ENCODE measurements at places on chromosomes 11 and 22. TPM values are rescaled to one million over a fixed set of nuclear protein-coding genes. Genes with fewer than 3 reads are reported as not detected.

DNA sequence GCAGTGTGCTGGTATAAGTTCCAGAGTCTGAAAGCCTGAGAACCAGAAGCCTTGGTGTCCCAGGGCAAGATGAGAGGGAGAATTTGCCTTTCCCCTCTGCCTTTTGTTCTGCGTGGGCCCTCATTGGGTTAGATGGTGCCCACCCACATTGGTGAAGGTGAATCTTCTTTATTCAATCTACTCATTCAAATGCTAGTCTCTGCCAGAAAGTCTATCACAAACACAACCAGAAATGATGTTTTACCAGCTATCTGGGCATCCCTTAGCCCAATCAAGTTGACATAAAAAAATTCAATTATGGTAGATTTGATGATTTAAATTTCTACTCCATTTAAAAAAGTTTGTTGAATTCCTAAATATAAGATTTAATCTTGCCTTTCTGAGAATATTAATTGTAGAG, 22.2 kb downstream of the CSTPP1 start:
- no peaks in the 10 kb centered on the region for H3K27me3 ChIP-seq
- no peak overlapping the region for H3K4me3 ChIP-seq
- no peaks in the 10 kb centered on the region for H3K4me1 ChIP-seq
- no peak for DNase-seq
- no peak overlapping the region for H3K27ac ChIP-seq

CHRNA10 gene
- total RNA-seq: 0.80 TPM

- DNase-seq: no peak
- no peaks in the 10 kb centered on the region for H3K36me3 ChIP-seq
- H3K4me1 ChIP-seq: no peaks in the 10 kb centered on the region
- H3K27me3 ChIP-seq: no peaks in the 10 kb centered on the region
- no peak overlapping the region for H3K4me3 ChIP-seq
- no peak overlapping the region for H3K27ac ChIP-seq
Observed at GRCh38 chr22:21904250-21904789, 36.9 kb upstream of the MAPK1 start.

TSPAN18 gene
- 44.1 TPM for total RNA-seq

- no peak overlapping the region for H3K27ac ChIP-seq
- H3K27me3 ChIP-seq: no peaks in the 10 kb centered on the region
- H3K36me3 ChIP-seq: no peaks in the 10 kb centered on the region
- no peak overlapping the region for H3K4me3 ChIP-seq
- no peaks in the 10 kb centered on the region for H3K4me1 ChIP-seq
Observed at GRCh38 chr11:1824221-1825038, 10.4 kb upstream of the SYT8 start.

CECR2 gene
- 1.7 TPM for total RNA-seq

DNA sequence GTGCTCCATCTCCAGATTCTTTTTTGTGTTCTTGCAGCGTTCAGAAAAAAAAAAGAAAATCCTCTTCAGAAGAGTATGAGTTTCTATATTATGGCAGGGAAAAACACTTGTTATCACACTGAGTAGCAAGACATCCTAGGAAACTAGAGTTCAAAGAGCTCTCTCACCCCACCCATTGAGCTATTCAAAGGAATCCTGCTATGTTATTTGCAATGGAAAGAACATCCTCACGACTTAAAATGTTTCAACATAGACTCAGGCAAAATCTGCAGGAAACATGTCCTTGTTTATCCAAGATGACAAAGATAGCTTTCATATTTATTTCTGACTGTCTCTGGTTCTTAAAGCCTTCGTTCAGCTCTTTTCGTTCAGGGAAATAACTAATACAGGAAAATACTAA, 331.6 kb upstream of the ANO5 start:
- no peak for DNase-seq
- H3K27ac ChIP-seq: no peak overlapping the region
- no peak overlapping the region for H3K4me3 ChIP-seq
- no peaks in the 10 kb centered on the region for H3K27me3 ChIP-seq
- H3K4me1 ChIP-seq: no peaks in the 10 kb centered on the region
- H3K36me3 ChIP-seq: no peaks in the 10 kb centered on the region

GRCh38 chr11:122697636-122698167, 42.2 kb downstream of the UBASH3B start:
- H3K4me1 ChIP-seq: no peaks in the 10 kb centered on the region
- DNase-seq: no peak
- no peak overlapping the region for H3K4me3 ChIP-seq

VPREB1 gene
- total RNA-seq: not detected

GRCh38 chr11:327581-327923, 6.9 kb upstream of the IFITM3 start:
- peak overlapping the region; percentile 44 for H3K27ac ChIP-seq
- H3K4me3 ChIP-seq: peak overlapping the region; percentile 41
- H3K36me3 ChIP-seq: no peaks in the 10 kb centered on the region

DNA sequence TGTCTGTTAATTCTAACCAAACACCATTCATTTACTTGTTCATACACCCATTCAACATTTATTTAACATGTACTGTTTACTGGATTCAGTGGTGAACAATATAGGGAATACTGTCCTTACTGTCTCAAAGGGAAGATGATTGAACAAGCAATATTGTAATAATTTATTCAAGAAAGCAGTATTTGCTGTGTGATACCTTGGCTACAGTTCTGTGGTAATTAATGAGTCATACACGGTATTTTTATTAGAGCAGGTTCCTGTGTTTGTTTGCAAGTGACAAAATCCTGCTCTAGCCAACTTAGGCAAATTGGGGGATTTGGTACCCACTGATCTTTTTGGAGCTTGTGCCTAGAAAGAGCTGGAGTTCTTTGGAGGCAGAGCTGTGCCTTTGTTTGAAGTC, 15.7 kb downstream of the PIH1D2 start:
- DNase-seq: no peak

VPS26B gene
- total RNA-seq: 43.9 TPM

CRYBA4 gene
- not detected for total RNA-seq

CLDN5 gene
- 13.9 TPM for total RNA-seq

OR5T3 gene
- not detected for total RNA-seq

DNA sequence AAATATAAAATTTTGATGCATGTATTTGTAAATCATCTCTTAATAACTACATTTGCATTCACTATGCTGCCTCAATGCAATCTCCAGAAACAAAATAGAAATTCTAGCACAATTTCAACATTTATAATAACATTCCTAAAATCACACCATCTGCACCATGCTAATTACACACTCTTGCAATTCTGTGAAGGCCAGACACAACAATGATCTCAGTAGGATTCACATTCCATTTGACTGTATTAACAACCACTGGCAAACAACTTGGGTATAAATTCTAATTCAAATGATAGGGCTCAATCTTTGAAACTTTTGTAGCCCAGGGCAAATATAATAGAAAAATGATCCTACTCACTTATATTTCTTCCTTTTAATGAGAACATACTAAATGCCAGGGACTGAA, 25.9 kb downstream of the RAB6A start:
- H3K27me3 ChIP-seq: no peaks in the 10 kb centered on the region
- no peak for DNase-seq

CRYBB2 gene
- total RNA-seq: 0.55 TPM

DNA sequence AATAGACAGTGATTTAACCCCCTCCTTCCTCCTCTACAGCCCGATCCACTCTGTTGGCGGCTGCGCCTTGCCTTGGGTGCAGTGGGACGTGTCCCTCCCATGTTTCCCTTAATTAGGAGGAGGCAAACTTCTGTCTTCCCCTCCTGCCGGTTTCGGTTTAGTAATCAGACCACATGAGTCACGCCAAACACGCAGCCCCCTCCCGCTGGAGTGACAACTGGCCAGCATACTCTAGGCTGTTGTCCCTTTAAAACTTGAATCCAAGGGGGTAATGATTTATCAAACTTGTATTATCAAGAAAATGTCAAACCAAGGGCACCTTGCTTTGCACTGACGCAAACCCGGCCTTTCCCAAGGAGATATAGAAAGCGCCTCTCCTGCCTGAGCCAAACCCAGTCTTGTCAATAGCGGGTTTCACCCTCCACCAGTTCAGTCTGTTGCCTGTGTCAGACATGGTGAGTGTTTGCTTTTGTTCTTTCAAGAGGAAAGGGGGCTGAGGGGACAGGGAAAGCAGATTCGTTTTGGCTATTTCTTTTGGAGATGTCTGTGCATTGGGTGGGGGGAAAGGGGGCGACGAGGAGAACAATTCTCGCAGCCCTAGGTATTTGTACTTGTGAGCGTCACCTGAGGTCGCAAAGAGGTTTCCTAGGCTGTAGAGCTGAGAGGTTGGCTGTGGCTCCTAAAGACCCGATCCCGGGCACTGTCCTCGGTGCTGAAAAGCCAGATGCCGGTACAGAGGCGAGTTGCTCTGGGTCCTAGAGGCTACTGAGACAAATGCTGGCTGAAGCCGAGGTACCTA, at the start of gene SLC6A5:
Gene SLC6A5, plus strand, starts transcription at position 388 of the 799 bp plus-strand sequence. Its CDS starts 65 bp downstream, at position 453.
- no peak within 1 kb of the TSS for H3K27ac ChIP-seq
- DNase-seq: peak; percentile 57
- no peaks in the 10 kb centered on the region for H3K36me3 ChIP-seq

XKR3 gene
- not detected for total RNA-seq

- no peak overlapping the region for H3K4me3 ChIP-seq
- no peaks in the 10 kb centered on the region for H3K27me3 ChIP-seq
- no peaks in the 10 kb centered on the region for H3K36me3 ChIP-seq
- H3K27ac ChIP-seq: no peak overlapping the region
- no peaks in the 10 kb centered on the region for H3K4me1 ChIP-seq
Observed at GRCh38 chr11:71372693-71373657, 75.2 kb downstream of the DHCR7 start.

DNA sequence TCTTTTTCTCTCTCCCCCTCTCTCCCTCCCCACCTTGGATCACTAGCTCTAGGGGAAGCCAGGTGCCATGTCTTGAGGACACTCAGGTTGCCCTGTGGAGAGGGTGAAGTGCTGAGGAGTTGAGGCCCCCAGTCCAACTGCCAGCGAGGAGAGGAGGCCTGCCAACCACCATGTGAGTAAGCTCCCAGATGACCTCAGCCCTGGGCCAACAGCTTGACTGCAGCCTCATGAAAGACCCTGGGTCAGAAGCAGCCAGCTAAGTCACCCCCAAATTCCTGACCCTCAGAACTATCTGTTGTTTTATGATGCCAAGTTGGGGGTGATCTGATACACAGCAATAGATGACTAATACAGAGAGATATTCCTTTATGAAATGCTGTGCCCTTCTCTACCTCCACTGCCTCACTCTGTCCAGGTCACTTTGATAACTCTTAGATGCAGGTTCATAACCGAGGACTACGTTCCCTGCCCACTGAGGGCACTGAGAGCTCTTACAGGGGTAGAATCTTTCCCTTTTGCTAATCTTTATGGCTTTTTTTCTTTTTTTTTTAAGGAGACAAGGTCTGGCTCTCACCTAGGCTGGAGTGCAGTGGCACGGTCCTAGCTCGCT, 8.0 kb downstream of the ARFGAP3 start:
- peak overlapping the region; percentile 43 for H3K27ac ChIP-seq
- peak; percentile 72 for DNase-seq
- peaks cover 43% of the 10 kb centered on the region for H3K4me1 ChIP-seq
- H3K27me3 ChIP-seq: no peaks in the 10 kb centered on the region

GRCh38 chr11:17742019-17742418, 7.4 kb downstream of the KCNC1 start:
- H3K4me3 ChIP-seq: no peak overlapping the region
- H3K36me3 ChIP-seq: no peaks in the 10 kb centered on the region
- no peaks in the 10 kb centered on the region for H3K4me1 ChIP-seq
- no peak overlapping the region for H3K27ac ChIP-seq

DNA sequence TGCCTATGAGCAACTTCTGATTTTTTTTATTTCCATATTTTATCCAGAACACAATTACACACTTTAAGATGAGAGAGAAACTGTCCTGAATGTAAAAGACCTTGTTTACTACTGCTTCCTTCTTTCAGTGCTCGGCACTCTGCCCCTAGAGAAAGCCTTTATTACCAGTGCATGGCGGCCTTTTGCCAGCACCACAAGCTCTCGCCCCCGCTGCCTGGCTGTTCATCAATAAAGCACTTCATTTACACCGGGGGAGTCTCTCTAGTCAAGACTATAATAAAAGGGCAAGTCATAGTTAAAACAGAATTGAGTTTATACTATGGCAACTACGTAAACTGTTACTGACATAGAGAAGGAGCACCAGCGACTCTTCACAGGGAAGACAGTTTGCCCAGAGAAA, 259.5 kb downstream of the CADM1 start:
- no peaks in the 10 kb centered on the region for H3K27me3 ChIP-seq
- no peaks in the 10 kb centered on the region for H3K4me1 ChIP-seq
- no peak overlapping the region for H3K27ac ChIP-seq
- no peak overlapping the region for H3K4me3 ChIP-seq

- H3K27me3 ChIP-seq: no peaks in the 10 kb centered on the region
- H3K4me3 ChIP-seq: no peak overlapping the region
- H3K27ac ChIP-seq: no peak overlapping the region
- peaks cover 4% of the 10 kb centered on the region for H3K4me1 ChIP-seq
Observed at GRCh38 chr11:2190657-2191471, 19.2 kb upstream of the TH start.

LRRC74B gene
- not detected for total RNA-seq

MOGAT2 gene
- total RNA-seq: not detected

- H3K4me3 ChIP-seq: no peak overlapping the region
- no peaks in the 10 kb centered on the region for H3K4me1 ChIP-seq
- H3K36me3 ChIP-seq: no peaks in the 10 kb centered on the region
- peaks cover 11% of the 10 kb centered on the region for H3K27me3 ChIP-seq
Observed at GRCh38 chr11:34552270-34552669, 38.7 kb upstream of the ELF5 start.

DNA sequence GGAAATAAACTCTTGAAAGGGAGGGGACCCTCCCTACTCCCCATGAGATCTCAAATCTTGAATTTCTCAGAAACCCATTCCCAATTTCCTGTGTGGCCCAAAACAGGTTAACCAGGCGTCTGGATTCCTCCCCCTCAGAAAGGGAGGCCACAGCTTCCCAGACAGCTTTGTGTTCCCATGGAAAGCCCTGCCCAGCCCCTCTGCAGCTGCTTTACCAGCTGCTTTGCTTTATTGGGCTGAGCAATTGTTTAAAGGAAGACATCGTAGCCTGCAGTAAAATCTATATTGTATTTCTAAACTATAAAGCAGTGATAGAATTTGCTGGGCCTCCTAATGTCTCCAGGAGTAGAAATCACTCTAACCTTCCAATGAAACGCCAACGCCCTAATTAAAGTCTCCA, 97.4 kb downstream of the CHST1 start:
- H3K27me3 ChIP-seq: no peaks in the 10 kb centered on the region
- H3K27ac ChIP-seq: no peak overlapping the region
- DNase-seq: no peak
- H3K36me3 ChIP-seq: no peaks in the 10 kb centered on the region

NXPE1 gene
- total RNA-seq: not detected

DNA sequence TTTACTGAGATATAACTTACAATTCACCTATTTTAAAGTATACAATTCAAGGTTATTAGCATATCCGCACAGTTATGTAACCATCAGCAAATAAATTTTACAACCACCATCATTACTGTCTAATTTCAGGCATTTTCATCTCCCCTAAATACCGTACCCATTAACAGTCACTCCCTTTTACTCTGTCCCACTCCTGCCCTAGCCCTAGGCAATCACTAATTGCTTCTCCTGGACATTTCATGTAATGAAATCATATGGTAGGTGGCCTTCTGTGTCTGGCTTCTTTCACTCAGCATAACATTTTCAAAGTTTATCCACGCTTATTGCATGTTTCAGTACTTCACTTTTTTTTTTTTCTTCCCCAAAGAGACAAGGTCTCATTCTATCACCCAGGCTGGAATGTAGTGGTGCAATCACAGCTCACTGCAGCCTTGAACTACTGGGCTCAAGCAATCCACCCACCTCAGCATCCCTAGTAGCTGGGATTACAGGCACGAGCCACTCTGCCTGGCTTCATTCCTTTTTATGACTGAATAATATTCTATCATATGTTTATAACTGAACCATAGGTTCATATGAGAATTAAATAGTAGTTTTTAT, 61.4 kb upstream of the CHRM4 start:
- no peaks in the 10 kb centered on the region for H3K36me3 ChIP-seq
- no peaks in the 10 kb centered on the region for H3K27me3 ChIP-seq
- peaks cover 21% of the 10 kb centered on the region for H3K4me1 ChIP-seq
- DNase-seq: peak; percentile 70
- no peak overlapping the region for H3K4me3 ChIP-seq

TOMT gene
- not detected for total RNA-seq
